ENCODE measurements at places on chromosomes 2 and 18. TPM values are rescaled to one million over a fixed set of nuclear protein-coding genes. Genes with fewer than 3 reads are reported as not detected.

Gene CD8A
- total RNA-seq, result not detected

Gene CNTNAP5
- not detected for total RNA-seq

Gene NCKAP5
- total RNA-seq, result 0.13 TPM

Gene GKN2
- total RNA-seq, result not detected

Gene CREG2
- under 0.01 TPM for total RNA-seq

Gene CD207
- not detected for total RNA-seq

Gene ATP8B1
- 40.2 TPM for total RNA-seq

Gene ACMSD
- total RNA-seq, result not detected

Gene TDRD15
- under 0.01 TPM for total RNA-seq

Gene UGT1A9
- total RNA-seq, result not detected

Gene CCL20
- total RNA-seq, result not detected

Gene DBI
- 76.6 TPM for total RNA-seq

Gene COL6A3
- 2,116 TPM for total RNA-seq

Gene GREB1
- 0.43 TPM for total RNA-seq

Gene CDK5R2
- not detected for total RNA-seq

Gene CCDC85A
- total RNA-seq, result 0.78 TPM

Gene CNDP1
- 0.11 TPM for total RNA-seq

Gene CHRNG
- not detected for total RNA-seq

Gene SFTPB
- total RNA-seq, result not detected

Gene SMAD4
- total RNA-seq, result 120 TPM

Gene CRYGC
- total RNA-seq, result not detected

Gene MC5R
- total RNA-seq, result not detected

Gene CD8B2
- 0.13 TPM for total RNA-seq

Gene SERPINB4
- not detected for total RNA-seq

Gene PTPRN
- total RNA-seq, result 0.13 TPM

Gene NCL
- 164 TPM for total RNA-seq

Gene SLC30A3
- total RNA-seq, result not detected

Gene EPAS1
- total RNA-seq, result 297 TPM

Gene SPP2
- total RNA-seq, result not detected

Gene ASPRV1
- 0.54 TPM for total RNA-seq

Gene CNRIP1
- total RNA-seq, result 70.9 TPM

Gene HRH4
- 0.11 TPM for total RNA-seq

Gene NEMP2
- 10.6 TPM for total RNA-seq

All from articular chondrocyte of knee joint (primary cell).